AG04449 (cell line): ENCODE measurements at places on chromosomes 2 and 18.
A peak's percentile ranks its signal among the peaks of the same experiment; 100 is the strongest.

GRCh38 chr2:241777686-241778627 lies 1.3 kb downstream of the GAL3ST2 start:
- no peak for DNase-seq

- no peak for DNase-seq
Measured at GRCh38 chr2:22907330-22907729, 477.6 kb upstream of the KLHL29 start.

DNA sequence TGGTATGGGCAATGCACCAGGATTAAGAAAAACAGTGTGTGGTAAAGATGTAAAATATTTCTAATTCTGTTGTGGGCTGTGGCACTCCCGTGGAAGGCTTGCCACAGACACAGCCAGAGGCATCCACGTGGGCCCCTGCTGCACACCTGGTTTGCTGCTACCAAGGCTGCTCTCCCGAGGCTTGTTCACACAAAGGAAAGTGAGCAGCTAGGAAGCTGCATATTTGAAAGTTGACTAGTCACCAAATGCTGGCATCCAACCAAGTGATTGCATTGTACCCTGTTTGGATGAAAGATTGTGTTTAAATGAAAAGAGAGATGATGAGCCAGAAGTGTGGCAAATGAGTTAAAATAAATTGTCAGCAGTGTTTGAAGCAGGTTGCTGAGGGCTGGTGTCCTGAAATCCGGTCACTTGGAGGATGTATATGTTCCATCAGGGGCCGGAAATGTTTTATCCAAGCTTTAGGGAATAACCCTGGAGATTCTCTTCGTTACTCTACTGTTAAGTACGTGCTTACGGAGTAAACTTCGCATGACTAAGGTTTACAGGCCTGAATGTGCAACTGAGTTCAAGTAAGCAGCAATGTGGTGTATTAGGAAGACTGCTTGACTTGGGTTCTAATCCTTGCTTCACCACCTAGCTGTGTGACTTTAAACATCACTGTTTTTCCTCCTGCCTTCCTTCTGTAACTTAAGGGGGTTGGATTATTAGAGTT lies 86.1 kb downstream of the MSH2 start:
- peak; percentile 56 for DNase-seq

- no peak for DNase-seq
Measured at GRCh38 chr2:55894720-55895119, 28.9 kb downstream of the EFEMP1 start.

DNA sequence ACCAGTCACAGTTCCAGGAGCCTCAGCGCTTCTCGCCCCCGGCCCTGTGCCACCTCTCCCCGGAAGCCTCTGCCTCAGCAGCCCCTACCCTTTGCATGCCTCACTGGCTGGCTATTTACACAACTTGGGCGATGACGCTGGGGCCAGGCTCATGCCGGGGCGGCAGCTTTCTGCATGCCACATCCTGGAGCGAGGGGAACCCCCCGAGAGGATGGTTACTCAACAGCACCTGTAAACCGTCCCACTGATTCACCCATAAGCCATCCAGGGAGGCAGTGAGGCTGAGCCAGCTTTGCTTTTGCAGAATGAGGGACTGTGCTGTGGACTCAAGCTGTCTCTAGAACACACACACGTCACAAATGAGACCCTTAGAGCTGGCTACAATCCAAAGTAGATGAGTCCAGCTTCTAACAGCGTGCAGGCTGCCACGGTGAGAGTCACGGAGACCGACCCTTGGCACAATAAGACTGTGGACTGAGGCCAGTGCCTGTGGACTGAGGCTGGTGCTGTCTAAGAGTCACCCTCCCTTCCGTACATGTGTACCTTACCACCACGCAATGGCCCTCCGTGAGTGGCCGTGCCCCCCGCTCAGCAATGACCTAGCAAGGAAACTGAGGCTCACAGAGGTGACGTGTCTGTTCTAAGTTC lies 45.6 kb upstream of the ODC1 start:
- no peak for DNase-seq

DNA sequence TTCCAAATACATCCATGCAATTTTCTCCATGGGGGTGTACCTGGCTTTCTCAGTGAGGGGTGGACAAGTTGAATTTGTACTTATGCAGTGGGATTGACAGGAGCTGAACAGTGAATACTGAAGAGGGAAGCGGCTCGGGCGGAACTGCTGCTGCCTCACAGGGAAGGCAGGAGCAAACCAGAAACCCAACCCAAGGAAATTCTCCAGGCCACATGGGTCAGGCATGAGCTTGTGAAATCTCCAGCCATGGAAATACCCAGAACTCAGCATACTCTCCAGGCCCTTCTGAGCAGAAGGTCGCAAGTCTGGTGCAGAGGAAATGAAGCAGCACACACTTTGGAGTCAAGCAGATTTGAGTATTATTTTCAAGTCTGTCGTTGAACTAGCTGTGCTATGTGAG lies 26.5 kb upstream of the INO80C start:
- no peak for DNase-seq

DNA sequence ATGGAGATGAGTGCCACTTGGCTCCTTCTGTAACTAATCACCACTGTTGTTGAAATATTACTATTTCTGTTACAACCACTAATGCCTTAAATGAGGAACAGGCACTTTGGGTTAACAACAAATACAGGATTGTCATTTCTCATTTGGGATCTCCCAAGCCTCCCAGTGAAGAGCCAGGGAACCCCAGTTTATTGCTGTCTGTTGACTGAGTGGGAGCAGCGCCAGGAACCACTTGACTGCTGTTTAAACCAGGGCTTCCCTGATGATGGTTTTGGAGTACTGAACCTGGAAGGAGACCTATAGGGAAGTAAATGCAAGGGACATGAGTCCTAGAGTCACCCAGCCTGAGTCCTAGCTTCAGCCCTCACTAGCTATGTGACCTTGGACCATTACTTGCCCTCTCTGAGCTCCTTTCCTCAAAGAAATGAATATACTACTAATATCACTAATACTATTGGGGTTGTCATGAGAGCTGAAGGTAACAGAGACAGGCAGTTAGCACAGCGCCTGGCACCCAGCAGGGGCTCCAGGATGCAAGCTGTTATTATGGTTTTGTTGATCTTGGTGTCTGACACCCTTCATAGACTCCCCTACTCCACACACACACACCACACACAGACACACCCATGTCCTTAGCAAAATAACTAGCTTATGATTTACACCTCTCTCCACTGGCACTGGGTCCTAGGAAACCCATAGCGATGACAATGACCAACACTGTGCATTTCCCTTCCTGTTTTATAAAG lies 104.2 kb upstream of the FZD7 start:
- no peak for DNase-seq

DNA sequence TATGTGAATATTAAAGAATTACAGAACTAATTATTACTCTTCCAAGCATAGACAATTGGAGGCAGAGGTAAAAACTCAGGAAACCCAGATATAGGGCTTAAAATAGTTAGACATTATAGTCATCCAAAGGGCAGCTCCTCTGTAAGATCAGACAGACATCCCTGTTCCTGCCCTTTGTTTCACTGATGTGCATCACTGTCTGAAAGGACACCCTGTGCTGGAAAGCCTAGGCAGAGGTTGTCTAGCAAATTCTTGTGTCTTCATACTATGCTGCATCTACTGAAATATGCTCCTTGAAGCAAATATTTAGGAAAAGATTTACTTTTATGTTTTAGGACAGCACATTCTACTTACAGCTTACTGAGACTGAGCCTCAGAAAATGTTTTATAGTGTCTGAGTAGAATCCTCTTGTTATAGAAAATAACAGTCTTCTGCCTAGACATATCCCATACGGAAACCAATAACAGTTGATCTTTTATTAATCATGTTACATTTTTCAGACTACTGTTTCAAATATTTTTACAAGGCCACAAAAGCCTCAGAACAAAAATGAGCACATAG lies 977.3 kb upstream of the CDH2 start:
- DNase-seq: peak; percentile 10

- DNase-seq: no peak
Measured at GRCh38 chr2:19138264-19138825, 220.1 kb downstream of the OSR1 start.

DNA sequence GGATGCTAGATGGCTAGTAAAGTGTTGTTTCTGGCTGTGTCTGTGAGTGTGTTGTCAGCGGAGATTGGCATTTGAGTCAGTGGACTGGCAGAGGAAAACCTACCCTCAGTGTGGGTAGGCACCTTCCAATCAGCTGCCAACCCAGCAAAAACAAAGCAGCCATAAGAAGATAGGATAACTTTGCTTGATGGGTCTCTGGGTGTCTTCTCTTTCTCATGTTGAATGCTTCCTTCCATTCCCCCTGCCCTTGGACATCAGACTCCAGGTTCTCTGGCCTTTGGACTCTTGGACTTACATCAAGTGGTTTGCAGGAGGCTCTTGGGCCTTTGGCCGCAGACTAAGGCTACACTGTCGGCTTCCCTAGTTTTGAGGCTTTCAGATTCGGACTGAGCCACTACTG lies 429.0 kb upstream of the ZNF804A start:
- no peak for DNase-seq

GRCh38 chr2:157986761-157987160 lies 110.6 kb upstream of the ACVR1 start:
- no peak for DNase-seq

- no peak for DNase-seq
Measured at GRCh38 chr2:26574900-26575560, 66.1 kb downstream of the CIB4 start.

GRCh38 chr2:78982638-78983330 lies 42.7 kb upstream of the REG3G start:
- no peak for DNase-seq

DNA sequence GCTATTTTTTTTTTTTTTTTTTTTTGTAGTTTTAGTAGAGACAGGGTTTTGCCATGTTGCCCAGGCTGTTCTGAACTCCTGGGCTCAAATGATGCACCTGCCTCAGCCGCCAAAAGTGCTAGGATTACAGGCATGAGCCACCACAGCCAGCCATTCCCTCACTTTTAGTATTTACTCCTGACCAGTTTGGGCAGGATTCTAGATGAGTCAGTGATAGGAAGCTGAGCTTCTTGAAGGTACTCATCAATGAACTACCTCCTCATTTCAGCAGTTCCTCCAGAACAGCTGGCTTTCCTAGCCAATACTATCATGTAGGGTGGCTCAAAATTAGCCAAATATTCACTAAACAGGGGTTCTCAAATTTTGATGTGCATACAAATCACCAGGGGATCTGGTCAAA lies 57.2 kb downstream of the CYBRD1 start:
- DNase-seq: no peak

- DNase-seq: no peak
Measured at GRCh38 chr18:74400813-74401212, 56.3 kb downstream of the DIPK1C start.

DNA sequence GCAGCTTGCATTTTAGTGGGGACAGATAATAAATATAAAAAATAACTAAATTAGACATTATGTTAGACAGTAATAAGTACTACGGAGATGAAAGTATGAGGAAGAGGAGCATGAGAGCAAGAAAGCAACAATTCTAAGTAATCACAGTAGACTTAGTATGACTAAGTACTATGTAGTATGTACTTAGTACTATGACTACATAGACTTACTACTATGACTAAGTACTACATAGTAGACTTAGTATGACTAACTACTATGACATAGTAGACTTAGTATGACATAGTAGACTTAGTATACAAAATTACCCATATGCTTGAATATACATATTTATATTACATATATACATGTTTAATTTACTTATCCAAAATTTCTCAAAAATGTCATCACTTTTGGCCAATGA lies 29.3 kb downstream of the CDH20 start:
- DNase-seq: no peak

- no peak for DNase-seq
Measured at GRCh38 chr2:236215196-236215595, 47.0 kb upstream of the GBX2 start.

DNA sequence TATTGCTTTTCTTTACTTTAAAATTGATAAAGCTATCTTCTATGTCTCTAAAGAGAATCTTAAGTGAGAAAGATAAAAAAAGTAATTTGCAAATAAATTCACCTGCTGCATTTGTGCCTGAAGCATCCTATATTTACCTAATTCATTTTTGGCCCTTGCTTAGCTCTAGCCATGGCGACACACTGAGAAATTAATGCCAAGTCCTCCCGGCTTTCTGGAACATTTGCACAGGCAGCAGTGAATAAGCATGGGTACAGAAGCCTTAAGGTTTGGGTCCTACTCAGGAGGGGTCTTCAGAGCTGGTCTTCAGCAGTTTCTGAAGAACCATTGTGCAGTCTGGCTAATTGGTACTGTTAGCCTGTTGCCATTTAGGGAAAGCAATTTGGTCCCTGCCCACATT lies 73.9 kb upstream of the ZEB2 start:
- DNase-seq: no peak

DNA sequence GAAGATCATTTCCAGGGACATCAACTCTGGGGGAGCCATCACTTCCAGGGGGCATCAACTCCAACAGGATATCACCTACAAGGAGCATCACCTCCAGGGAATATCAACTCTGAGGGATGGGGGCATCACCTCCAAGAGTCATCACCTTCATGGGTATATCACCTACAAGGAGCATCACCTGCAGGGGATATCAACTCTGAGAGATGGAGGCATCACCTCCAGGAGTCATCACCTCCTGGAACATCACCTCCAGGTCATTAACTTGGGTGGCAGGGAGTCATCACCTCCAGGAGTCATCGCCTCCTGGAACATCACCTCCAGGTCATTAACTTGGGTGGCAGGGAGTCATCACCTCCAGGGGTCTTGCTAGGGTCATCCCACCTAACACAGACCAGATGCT lies 167.6 kb downstream of the NDUFA10 start:
- no peak for DNase-seq

DNA sequence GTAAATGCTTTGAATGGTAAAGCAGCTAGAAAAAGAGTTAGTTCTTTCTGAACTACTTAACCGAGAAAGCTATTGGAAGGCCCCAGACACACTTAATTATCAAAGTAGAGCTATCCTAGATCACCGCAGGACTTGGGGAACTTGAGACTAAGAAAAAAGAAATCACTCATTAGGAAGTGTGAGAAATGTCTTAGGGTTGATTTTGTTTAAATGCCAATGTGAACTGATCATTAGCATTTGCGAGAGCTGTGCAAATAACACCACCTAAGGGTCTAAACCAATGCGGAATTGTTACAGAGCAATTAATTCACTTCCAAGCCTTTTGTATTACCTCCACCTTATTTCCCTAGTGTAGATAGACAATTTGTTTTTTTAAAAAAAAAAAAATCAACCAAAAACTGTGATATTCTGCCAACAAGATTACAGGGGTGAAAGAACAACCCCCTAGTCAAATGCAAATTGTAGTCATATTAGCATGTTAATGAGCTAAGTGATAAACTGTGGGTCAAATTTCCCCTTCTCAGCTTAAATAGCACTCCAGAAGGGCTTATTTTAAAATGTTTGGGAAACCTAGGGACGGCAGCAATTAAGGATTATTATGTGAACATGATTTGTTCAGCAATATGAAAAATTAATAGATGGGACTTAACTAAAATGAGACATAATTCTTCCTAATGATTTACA lies 246.2 kb upstream of the STON1 start:
- DNase-seq: no peak

DNA sequence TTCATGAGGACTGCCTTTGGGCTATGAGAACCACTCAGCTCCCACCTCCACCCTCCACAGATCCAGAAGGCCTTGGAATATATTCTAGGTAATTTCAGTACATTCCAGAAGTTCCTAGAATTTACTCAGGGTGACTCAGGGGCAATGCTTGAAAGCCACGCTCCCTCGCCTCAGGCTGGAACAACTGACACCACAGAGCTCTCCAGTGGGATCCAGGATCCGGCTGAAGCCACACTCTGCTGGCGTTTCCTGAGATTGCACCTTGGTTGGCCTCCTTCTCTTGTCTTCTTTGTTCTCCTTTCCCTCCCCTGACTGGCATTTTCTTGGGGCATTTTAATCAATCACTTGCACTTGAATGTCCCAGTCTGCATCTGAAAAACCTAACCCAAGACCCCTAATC lies 92.6 kb upstream of the KCNE4 start:
- DNase-seq: peak; percentile 66
